ENCODE measurements at places on chromosomes 11 and 22.

GRCh38 chr22:35377735-35378134 lies 3.2 kb upstream of the HMOX1 start:
- no peak for DNase-seq

DNA sequence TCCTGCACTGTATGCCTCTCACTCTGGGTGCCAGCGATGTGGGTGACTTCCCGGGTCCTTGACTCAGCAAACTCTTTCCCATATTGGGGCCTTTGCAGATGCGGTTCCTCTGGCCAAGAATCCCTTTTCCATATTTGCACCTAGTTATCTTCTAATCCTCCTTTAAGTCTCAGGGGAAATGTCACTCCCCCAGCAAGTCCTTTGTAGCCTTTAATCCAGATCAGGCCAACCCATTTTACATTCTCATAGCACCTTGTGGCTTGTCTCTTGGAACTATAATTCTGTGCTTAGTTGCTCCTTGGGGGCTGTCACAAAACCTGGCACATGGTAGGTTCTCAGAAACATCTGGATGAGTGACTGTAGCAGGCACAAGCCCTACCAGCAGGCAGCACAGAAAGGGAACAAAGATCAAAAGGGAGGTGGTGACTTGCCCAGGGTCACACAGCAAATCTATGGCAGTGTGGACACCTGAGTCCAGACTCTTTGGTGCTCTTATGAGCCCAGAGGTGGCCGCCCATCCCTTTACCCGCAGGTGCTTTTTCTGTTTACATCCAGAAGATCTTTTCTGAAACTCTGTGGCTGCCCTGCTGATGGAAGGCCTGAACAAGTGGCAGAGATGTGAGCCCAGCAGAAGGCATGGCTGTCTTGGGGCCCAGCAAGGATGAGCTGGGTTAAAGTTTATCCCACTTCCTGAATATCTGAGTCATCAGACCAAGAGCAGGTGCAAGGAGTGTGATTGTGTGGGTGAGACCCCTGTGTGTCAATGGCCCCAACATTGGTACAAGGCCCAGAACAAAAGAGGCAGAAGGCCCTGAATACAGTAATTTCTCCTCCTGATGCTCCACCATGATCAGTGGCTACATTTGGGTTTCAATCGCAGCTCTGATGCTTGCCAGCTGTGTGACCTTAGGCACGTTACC lies 78.6 kb upstream of the GRK3 start:
- DNase-seq = no peak

DNA sequence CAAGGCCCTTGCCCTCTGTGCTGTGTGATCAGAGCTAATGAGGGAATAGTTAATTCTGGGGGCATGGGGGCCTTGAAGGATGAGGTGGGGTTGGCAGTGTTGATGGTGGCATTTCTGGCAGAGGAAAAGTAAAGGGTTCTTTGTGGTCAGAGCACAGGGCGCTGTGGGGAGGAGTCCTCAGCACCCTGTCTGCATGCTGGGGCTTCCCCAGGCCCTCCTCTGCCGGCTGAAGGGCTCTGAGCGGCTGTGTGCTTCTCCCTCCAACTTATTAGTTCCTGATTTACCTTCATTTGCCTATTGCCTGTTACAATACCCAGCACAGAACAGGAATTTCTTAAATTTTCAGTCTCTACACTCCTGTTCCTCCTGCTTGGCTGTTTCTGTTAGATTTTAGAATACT lies 122.8 kb downstream of the HIPK3 start:
- DNase-seq = no peak

DNA sequence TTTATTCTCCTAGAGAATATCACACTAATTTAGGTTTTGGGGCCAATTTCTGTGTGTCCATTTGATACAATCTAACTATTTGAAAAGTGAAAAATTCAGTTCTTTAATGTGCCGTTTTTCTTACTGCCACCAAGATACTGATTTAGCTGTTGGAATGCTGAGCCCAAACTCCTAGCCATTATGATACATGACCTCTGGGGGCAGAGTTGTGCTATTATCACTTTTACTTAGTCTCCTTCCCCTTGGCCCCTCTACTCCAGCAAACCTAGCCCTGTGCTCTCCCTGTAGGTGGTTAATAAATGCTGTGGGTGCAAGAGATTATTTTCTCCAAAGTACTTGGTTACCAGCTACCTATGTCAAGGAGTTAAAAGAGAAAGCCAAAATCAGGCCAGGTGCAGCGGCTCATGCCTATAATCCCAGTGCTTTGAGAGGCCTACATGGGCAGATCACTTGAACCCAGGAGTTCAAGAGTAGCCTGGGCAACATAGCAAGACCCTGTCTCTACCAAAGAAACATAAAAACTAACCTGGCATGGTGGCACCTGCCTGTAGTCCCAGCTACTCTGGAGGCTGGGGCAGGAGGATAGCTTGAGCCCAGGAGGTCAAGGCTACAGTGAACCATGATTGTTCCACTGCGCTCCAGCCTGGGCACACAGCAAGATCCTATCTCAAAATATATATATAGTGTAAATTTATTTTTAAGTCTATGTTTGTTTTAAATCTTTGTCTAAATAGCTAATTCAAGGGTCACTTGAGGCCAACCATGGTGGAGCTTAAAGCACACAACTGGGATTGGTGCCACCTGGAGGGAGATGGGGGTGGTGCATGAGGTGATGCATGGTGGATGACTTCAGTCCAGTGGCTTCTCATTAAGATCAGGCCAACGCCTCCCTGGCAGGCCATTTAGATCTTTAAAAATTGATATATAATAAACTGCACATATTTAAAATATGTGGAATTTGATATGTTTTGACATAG lies 193.2 kb upstream of the PLET1 start:
- no peak for DNase-seq

DNA sequence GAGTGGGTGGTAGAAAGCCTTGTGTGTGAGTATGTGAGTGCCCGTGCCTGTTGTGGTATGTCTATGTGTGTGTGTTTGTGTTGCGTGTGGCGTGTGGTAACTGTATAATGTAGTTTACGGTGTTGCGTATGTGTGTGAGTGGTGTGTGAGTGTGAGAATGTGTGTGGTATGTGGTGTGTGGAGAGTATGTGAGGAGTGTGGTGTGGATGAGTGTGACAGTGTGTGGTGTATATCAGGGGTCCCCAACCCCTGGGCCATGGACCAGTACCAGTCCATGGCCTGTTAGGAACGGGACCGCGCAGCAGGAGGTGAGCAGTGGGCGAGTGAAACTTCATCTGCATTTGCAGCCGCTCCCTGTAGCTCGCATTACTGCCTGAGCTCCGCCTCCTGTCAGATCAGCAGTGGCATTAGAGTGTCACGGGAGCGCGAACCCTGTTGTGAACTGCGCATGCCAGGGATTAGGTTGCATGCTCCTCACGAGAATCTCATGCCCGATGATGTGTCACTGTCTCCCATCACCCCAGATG lies 5.7 kb downstream of the UPK3A start:
- peak; percentile 53 for DNase-seq

DNA sequence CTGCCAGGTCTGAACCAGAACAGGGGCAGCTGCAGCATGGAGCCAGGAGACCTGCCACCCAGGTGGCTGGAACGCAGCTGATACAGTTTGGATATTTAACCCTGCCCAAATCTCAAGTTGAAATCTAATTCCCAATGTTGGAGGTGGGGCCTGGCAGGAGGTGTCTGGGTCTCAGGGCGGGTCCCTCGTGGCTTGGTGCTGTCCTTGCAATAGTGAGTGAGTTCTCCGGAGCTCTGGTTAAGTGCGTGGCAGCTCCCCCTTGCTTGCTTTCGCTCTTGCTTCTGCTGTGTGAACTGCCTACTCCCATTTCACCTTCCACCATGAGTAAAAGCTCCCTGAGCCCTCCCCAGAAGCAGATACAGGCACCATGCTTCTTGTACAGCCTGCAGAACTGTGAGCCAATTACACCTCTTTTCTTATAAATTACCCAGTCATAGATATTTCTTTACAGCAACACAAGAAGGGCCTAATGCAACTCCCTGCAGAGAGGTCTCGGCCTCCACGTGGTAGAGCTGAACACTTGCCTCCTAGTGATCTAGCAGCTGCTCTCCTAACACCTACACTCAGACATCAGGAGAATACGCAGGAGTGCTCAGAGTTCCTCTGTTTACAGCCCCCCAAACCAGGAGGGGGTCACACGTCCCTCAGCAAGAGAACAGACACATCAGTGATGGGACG lies 203.7 kb downstream of the CTTN start:
- peak; percentile 21 for DNase-seq

GRCh38 chr11:27861706-27862430 lies 161.6 kb upstream of the BDNF start:
- DNase-seq = no peak

DNA sequence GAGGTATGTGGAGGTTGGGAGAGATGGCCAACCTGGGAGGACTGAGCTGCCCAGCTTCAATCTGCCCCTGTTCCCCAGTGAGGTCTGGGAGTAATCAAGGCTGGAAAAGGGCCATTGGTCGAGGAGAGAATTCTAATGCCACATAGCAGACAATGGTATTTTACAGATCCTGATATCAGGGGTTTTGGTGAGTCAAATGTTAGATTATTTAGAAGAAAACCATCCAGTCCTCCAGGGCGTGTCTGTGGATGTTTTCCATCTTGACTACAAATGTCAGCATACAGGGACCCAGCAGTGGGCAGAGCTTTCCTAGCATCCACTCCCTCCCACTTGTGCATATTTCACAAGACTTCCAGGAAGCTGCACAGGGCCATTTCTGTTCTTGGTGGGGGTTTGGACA lies 107.9 kb downstream of the SCN3B start:
- no peak for DNase-seq

DNA sequence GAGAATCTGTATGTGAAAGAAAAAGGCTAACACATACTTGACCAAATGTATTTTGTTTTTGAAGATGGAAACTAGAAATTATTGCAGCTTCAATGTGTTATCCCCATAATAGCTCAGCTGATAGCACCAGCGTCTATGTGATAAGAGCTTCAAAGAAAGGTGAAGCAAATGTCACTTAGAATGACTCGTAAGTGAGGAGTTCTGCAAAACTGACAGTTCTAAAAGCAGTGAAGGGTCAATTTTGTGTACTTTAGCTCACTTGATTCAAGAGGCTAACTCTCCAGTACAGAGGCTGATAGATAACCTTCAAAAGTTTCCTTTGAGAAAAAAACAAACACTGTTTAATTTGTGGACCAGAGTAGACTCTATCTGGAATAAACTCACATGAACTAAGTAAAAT lies 87.2 kb upstream of the CARD18 start:
- no peak for DNase-seq

DNA sequence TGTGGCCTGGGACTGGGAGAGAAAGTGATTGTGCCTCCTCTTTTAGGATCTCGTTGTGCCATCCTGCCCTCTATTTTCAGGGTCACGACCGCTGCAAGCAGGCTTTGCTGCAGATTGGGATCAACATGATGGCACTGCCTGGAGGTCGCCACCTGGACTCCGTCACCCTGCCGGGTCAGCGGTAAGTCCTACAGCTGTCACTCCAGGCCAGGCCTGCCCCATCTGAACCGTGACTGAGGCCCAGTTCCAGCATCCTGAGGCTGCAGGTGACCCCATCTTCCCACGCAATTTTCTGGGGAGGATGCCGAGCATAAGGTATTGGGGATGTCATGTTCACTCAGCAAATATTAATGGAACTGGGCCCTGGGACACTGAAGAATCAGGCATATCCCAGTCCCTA lies 34.3 kb downstream of the INSC start:
- DNase-seq = no peak

GRCh38 chr11:2945031-2945756 lies 16.0 kb upstream of the PHLDA2 start:
- DNase-seq = no peak

DNA sequence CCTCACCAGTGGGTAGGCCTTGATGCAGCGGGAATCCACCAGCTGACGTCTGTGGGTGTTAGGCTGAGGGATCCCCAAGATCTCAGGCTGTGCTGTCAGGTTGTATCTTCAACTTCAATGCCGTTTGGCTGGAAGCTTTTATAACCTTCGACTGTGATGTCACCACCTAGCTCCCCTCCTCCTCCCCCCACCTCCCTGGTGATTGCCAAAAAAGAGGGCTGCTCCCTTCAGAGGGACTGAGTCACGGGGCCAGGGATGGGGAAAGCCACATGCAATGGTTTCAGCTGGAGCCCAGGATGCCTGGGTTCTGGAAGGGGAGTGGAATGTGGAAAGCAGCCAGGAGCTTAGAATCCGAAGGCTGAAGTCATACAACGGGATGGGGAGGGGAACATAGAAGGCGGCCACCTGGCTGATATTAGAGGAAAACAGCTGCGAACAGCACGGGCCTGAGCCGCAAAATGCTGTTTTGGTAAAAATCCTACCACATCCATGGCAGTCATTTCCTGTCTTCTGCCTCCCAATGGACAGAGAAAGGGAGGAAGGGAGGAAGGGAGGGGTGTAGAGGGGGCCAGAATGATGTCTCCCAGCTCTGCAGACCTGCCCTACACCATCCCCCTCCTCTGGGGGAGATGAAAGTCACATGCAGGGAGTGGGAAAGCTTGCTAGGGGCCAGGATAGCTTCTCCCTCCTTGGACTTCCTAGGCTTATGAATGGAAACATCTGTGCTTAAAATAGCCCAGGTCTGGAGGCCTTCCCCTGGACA lies at the start of gene LRRN4CL:
Gene LRRN4CL (minus strand): TSS at position 110 of the 763 bp plus-strand sequence. CDS start 1,022 bp downstream, outside the sequence.
- no peak for DNase-seq

DNA sequence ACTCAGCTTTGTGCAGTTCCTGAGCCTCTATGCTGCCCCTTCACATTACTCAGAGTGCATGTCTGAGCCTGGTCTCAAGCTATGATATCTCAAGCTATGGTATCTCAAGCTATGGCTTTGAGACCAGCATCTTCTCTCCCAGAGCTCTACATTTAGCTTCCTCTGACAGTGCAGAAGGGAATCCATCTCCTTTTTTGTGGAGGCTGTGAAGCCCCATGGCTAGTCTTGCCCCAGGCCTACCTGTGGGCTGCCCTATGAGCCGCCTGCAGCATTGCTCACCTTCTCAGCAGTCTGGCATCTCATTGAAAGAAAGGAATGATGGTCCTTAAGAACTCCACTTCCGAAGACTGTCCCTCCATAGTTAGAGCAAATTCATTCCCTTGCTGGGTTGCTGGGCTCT lies 12.6 kb downstream of the PGAP2 start:
- no peak for DNase-seq

GRCh38 chr22:32862083-32862482 lies 60.6 kb downstream of the TIMP3 start:
- no peak for DNase-seq

DNA sequence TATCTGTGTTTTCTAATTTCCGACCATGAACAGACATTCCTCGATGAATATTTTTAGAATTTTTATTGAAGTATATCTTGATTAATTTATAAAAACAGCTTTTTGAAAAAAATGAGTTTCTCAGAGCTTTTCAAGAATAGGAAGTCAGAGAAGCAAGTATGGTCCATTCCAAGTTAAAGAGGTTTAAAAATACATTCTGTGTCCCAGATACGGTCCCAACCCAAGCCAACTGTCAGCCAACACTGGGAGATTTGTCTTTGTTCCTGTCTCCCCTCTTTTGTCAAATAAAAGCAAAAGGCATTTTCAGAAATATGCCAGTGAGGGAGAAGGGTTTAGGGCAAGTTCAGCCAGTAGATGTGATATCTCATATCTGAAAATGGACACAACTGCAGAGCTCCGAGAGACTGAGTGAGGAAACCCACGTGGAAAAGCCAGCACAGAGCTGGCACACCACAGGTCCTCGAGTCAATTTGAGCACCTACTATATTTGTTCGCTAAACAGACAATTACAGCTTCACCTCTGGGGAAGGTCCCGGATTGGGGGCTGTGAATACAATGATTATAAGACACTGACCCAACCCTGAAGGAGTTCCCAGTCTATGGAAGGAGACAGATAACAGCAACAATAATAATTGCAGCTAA lies 59.8 kb downstream of the C11orf91 start:
- DNase-seq = no peak
